ENCODE measurements at places on chromosomes 12 and 14.
A peak's percentile ranks its signal among the peaks of the same experiment; 100 is the strongest.

DNA sequence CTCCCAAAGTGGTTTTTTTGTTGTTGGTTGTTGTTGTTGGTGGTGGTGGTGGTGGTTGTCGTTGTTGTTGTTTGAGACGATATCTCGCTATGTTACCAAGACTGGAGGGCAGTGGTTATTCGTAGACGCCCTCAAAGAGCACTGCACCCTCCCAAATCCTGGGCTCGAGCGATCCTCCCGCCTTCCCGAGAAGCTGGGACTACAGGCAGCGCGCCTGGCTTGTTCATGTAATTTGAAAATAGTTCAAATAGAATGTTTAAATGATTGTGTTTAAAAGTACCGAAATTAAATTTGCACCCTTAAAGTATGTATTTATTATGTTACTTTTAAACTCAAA lies 439 bp upstream of the ANAPC5 start:
- DNase-seq: no peak

DNA sequence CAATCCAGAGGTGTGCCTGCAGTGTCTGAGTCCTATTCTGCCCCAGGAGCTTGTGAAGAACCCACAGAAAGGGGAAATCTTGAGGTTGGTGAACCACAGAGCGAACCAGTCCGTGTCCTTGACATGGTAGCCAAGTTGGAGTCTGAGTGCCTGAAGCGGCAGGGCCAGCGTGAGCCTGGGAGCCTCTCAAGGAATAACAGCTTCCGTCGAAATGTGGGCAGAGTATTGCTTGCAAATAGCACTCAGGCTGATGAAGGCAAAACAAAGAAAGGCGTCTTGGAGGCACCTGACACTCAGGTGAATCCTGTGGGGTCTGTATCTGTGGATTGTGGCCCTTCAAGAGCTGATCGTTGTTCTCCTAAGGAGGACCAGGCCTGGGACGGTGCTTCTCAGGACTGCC lies 60.5 kb downstream of the ATG14 start:
- DNase-seq: no peak

DNA sequence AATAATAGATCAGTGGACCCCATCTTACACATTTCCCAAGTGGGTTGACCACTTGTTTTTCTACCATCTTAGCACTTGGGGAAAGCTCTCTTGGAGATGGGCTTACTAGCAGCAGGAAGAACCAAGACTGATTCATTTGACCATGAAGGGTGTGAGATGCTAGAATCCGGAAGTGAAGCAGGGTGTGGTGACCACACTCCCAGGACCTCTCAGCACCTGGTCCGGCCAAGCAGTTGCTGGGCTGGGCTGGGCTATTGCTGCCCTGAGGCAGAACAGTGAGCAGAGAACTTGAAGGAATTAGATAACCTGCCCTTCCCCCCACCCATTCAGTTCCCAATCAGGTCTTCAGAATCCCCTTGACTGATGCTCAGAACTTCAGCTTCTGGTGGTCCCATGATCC lies 24.4 kb downstream of the ADCY6 start:
- no peak for DNase-seq

DNA sequence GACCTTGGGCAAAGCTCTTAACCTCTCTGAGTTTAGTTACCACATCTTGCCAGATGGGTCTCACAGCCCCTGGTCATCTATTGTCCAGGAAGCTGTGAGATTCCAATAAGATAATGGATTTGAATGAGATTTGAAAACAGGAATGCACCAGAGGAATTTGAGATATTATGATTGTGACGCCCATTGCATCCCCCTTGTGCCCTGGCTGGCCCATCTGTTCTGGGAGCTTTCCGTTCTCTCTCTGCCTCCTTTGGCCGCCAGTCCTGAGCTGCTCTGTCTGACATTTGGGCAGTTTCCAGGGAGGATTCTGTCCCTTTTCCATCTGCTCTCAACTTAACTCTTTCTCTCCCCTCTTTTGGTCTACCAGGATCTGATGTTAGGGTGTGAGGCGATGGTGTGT lies 24.6 kb downstream of the SRRM4 start:
- no peak for DNase-seq

DNA sequence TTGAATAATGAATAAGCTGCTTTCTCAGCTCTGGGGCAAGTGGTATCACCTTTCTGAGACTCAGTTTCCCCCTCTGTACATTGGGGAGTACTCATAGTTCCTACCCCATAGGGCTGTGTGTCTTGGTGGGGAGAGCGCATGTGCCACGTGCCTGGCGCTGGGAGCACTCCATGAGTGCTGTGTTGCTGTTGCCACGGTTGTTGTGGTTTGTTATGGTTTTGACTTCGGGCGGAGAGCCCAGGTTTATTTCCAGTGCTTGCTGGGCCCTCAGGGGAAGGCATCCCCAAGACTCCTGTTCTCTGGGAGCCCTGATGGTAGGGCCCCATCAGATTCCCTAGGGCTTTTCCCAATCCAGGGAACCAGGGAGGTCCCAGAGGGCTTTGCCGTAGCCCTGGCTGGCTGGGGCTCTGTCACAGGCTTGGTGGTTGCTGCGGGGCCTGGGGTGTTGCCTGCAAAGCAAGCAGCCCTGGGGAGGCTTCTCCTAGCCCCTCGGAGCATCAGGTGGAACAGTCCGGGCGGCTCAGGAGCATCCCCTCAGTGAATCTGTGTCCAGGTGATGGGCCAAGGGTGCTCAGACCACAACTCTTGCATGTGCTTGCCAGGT lies 18.6 kb downstream of the SH2B3 start:
- no peak for DNase-seq

DNA sequence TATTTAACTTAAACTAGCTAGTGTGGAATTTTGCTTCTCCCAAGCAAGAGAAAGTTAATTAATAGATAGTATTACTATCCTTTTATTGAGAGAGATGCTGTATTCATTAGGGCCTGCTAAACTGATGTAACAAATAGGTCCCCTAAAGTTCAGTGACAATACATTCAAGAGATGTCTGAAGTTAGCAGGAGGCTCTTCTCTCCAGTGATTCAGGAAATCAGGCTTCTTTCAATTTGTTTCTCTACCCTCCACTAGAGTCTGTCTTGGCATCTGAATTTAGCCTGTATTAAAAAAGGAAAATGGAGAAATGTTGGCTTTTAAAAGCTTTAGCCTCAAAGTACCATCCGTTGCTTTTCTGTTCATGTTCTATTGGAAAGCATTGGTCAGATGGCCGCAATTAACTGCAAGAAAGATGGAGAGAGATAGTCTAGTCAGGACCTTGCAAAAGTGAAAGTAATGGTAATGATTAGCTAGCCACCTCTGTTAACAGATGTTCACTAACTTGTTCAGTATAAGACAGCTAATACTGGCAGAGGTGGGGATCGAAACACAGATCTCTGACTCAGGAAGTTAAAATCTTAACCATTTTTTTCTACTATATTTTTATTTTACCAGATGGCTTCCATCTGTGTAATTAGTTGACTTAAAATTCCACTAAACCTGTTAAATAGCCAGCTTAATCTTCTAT lies 786.8 kb downstream of the TMTC2 start:
- no peak for DNase-seq

- no peak for DNase-seq
Observed at GRCh38 chr12:8678661-8679111, 16.1 kb upstream of the MFAP5 start.

- no peak for DNase-seq
Observed at GRCh38 chr14:77238996-77239395, 32.0 kb downstream of the NGB start.

- no peak for DNase-seq
Observed at GRCh38 chr12:24864796-24865125, 84.1 kb downstream of the BCAT1 start.

- peak; percentile 36 for DNase-seq
Observed at GRCh38 chr14:76919431-76920330, 93.5 kb downstream of the LRRC74A start.

- no peak for DNase-seq
Observed at GRCh38 chr12:14278294-14278953, 87.1 kb upstream of the ATF7IP start.

DNA sequence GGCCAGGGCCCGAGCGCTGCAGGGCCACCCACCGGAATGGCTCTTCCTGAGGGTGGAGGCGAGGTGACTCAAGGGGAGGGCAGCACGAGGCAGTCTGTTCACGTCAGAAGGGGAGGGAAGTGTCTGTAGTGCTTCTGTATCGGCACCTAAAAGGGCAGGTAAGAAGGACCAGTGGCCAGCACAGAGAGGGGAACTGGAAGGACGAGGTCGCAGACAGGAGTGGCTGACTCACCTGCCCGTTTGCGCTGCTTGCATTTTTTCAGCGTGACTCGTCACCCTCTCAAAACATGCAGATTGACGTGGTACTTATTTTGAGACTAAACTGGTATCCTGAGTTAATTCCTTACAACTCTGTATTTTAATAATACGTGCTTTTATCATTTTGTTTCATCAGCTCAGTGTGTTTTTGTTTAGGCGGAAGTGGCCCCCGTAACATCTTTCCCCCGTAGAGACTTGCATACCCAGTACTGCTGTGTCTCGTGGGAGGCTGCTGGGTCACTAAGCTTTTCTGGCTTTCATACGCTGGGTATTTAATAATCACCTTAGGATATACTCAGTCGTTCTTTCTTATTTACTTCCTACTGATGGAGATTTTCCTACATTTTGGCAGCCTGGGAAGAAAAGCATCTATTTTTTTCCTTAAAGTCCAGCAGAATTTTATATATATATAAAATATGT lies 26.4 kb downstream of the SFSWAP start:
- no peak for DNase-seq

GRCh38 chr14:48874711-48875110 lies 711.5 kb downstream of the RPS29 start:
- DNase-seq: no peak

DNA sequence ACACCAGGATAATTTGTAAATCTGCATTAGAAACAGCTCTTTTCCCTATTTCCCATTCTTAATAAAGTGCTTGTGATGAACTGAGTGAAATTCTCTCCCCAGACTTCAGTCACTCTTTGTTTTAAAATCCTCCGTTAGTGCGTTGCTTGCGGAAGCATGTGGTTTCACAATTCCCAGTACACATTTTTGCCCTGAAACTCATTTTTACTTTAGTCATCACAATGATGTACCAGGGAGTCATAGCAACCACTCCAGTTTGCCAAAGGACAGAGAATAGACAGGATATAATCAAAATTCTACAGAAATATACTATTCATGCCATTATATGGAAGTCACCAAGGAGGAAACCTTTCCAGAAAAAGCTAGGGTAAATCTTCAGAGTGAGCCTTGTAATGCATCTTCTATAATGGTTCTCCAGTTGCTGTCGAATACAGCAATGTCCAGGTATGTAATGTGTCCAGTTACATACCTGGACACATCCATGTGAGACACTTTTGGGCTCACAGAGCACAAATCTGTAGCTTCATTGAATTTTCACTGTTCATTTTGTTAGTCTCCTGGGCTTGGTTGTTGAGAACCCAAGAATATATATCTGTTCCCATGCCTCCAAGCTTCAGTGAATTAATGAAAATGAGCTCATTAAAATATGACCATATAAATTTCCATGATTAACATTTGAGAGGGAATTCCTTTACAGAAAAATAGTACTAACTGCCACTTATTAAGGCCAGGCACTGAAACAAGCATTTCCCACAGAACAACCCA lies 57.8 kb downstream of the GPR135 start:
- no peak for DNase-seq

DNA sequence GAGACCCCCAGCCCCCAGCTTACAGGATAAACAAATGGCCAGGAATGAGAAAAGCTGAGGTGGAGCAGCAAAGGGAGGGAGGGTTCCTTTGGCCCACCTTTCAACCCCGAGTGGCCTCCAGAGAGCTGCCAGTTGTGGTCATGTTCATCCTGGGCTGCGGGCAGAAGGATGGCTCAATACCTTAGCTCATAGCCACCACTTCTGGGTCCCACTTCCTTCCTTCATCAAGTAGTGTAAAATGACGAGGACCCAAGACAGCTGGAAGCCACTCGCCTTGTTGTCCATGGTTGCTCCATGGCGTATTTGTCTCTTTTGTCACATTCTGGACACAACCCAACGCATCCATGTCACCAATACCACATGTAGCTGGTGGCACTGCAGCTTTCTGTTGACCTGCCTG lies 24.2 kb downstream of the CRACR2A start:
- DNase-seq: peak; percentile 30

- no peak for DNase-seq
Observed at GRCh38 chr12:50220363-50220995, 53.3 kb upstream of the CERS5 start.

DNA sequence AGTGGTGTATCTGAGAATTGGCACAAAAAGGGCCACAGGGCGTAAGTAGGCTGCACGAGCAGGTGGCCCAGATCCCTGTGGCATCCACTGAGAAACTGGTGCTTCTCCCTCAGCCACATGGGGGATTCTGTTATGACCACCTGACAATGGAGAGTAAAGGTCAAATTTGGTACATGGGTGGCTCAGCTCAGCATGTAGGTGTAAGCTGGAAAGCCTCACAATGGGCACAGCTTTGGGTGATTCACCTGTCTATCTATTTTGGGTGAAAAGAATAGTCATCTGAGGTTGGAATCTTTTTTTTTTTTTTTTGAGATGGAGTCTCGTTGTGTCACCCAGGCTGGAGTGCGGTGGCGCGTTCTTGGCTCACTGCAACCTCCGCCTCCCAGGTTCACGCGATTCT lies 163.4 kb upstream of the TMEM260 start:
- DNase-seq: no peak

- DNase-seq: no peak
Observed at GRCh38 chr14:104227806-104228205, 89.4 kb downstream of the KIF26A start.

- no peak for DNase-seq
Observed at GRCh38 chr12:80813820-80814219, 97.1 kb downstream of the MYF5 start.

DNA sequence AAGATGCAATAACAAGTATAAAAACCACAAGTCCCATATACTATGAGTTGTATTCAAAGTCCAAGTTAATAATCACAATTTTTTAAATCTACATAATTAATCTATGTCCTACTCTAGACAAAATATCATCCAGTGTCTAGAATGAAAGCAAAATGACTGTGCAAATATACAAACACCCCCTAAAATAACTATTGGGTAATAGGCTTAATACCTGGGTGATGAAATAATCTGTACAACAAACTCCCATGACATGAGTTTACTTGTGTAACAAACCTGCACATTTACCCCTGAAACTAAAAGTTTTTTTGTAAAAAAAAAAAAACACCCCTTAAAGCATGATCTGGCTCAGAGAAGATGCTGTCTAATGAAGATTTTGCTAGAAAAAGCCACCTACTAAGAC lies 4.2 kb downstream of the TAS2R42 start:
- DNase-seq: no peak

DNA sequence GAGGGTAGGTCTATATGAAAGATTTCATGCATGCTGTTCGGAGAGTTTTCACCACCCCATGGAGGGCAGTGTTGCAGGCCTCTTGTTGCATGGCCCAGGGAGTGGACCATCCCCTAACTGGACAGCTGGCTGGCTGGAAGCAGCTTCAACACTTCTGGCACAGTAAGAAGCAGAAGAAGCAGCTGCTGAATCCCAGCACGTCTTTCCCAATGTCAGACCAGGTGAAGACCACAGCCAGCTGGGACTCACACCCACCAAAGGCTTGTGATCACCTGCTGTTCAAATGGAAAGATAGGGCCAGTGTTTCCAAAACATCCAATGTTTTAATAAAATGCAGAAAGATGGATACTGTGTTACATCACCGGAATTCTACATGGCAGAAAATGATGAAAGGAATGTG lies 1423.6 kb downstream of the AACS start:
- DNase-seq: no peak

- DNase-seq: no peak
Observed at GRCh38 chr14:73241481-73242165, 4.3 kb downstream of the PAPLN start.

All from CD4-positive, alpha-beta T cell treated with Interferon alpha-2 for 1 hour (primary cell).